ENCODE measurements at places on chromosomes 1 and 21.

DNA sequence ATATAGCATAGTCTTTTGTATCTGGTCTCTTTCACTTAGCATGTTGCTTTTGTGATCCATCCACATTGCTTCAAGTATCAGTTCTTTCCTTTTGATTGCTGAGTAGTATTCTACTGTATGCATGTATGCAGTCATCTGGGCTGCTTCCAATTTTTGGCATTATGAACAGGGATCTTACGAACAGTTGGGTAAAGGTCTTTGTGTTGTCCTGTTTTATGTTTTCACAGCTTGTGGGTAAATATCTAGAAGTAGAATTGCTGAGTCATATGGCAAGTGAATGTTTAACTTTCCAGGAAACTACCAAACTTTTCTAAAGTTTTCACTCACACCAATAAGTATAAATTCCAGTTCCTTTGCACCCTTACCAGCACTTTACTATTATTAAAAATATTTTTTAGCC, 60.9 kb downstream of the LHX4 start:
- peak; percentile 39 for DNase-seq

- no peak for DNase-seq
Observed at GRCh38 chr1:179021873-179022272, 3.8 kb upstream of the FAM20B start.

DNA sequence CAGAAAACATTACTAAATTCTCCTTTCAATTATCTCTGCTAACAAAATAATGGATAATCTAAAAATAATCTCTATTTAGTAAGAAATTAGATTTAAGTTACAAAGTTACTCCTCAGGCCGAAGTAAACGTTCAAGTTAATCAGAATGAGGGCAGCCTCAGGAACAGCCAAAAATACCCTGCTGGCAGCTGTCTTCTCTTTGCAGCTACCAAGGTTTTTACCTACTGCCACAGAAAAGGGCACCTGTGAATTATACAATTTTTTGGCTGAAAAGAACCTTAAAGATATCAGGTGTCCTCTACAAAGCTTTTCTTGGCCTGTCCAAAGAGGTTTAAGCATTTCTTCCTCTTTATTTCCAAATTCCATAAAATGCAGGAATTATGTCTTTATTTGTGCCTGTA, 84.4 kb downstream of the AKT3 start:
- no peak for DNase-seq

- no peak for DNase-seq
Observed at GRCh38 chr1:6075748-6076147, 30.1 kb downstream of the KCNAB2 start.

DNA sequence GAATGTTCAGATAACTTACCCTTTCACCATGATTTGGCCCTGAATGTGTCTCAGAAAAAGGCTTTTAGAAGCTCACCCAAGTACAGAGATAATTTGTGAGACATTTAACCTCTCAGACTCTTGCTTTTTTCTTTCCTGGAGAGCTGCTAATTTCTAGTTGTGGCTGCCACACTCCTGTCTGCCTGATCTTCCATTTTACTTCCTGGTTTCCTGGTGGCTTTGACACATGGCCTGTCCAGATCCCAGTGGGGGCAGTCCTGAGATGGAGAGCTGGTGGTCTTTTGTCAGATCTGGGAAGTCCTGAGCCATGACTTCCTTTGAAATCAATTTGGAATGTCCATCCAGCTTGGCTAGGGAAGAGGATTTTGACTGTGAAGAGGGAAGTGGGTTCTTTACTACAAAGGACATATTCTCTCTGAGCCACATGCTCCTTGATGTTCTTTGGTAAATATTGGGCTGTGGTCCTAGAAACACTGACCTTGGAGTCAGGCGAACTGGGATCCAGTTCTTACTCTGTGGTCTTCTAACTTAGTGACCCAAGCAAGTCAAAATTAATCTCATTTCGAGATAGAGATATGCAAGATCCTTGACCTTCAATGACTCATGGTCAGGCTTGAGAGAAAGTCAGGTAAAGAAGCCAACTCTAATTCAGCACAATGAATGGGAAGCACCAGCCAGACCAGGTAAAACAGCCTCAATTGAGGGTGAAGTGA, 78.0 kb upstream of the HSD17B7 start:
- no peak for DNase-seq

DNA sequence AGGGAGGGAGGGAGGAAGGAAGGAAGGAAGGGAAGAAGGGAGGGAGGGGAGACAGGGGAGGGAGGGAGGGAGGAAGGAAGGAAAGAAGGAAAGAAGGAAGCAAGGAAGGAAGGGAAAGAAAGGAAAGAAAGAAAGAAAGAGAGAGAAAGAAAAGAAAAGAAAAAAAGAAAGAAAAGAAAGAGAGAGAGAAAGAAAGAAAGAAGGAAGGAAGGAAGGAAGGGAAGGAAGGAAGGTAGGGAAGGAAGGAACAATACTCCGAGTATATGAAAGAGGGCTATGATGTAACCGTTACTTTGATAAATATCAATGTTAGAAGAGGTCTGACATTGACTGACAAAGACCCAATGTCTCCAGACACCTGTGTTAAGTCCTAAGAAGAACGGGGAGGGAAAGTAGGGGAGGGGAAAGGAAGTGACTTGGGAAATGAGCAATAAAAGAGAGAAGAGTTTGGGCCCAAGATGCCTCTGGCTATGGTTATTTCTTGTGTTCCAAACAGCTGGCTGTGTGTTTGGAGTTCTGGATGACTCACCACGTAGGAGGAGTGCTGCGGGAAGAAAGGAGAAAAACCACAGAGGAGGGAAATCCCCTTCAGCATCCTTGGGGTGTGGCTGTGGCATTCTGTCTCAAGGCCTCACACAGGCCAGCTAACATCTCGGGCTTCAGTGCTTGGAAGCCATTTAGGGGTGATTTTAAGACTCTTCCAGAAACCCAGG, 37.0 kb upstream of the RXRG start:
- peak; percentile 33 for DNase-seq

- no peak for DNase-seq
Observed at GRCh38 chr21:40254540-40255465, 387.6 kb downstream of the PCP4 start.

DNA sequence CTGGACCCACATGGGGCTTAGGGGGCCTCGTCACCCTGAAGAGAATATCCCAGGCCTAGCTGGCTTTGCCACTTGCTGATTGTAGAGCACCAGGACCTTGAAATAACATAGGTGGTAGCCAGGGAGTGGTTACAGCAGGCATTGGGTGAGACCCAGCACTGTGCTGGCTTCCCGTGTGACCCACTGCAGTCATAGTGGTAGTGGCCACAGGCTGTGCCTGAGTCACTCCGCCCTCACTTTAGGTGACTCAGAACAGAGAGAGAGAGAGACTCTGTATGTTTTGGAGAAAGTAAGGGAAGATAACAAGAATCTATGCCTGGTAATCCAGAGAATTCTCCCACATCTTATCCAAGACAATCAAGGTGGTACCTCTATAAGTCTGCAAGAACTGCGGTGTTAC, 98.7 kb upstream of the LHX8 start:
- DNase-seq = peak; percentile 1

- peak; percentile 74 for DNase-seq
Observed at GRCh38 chr1:198880818-198881597, 242.2 kb downstream of the PTPRC start.

- no peak for DNase-seq
Observed at GRCh38 chr1:31043631-31044030, 21.9 kb downstream of the PUM1 start.

GRCh38 chr1:5351366-5351765, 640.9 kb downstream of the NPHP4 start:
- no peak for DNase-seq

DNA sequence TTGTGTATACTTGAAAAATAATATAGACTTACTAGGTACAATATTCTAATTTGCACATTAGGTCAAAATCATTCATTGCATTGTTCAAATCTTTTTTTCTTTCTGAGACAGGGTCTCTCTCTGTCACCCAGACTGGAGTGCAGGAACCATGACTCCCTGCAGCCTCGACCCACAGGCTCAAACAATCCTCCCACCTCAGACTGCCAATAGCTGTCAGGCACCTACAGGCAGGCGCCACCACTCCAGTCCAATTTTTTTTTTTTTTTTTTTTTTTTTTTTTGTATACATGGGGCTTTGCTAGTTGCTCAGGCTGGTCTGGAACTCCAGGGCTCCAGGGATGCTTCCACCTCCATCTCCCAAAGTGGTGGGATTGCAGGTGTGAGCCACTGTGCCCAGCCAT, 656.9 kb downstream of the KCNT2 start:
- no peak for DNase-seq

DNA sequence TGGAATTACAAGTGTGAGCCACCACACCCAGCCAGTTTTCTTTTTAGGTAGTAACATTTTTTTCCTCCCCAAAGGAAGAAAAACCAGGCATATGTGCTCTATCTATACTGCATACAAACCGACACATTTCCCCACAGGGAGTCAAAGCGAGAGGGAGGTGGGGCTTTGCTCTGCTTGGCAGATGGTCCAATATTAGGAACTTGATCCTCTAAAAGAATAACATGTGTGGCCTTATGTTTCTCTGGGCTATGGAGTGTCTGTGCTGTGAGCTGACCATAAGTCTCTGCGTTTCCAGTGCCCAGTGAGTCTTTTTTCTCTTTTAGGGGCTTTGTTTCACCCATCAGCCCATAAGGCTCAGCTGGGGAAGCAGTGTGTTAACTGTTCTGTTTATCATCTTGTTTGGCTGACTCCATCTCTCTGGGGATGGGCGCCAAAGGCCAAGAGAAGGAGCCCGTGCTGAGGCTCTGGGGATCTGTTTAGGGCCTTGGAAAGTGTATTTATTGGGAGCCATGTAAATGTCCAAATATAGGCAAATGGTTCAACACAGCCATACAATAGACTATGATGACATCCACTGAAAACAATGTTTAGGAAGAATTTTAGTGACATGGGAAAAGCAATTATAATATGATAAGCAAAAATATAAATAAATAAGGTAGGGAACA, 20.2 kb downstream of the LMOD1 start:
- no peak for DNase-seq

DNA sequence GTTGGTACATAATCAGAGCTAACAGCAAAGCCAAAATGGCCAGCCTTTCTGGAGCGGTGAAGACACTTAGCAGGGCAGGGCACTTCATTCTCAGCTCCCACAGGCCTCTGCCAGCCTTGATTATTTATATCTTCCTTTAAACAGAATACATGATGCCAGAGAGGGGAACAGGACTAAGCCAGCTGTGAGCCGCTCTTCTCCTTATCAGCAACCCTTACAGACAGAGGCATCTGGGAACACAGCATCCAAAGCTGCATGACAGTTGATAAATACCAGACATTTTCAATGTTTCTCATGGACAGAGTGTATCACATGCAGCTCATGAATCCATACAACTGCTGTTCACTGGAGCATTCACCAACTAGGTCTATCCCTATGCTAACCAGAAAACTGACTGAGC, 29.1 kb downstream of the DNAJC11 start:
- no peak for DNase-seq

DNA sequence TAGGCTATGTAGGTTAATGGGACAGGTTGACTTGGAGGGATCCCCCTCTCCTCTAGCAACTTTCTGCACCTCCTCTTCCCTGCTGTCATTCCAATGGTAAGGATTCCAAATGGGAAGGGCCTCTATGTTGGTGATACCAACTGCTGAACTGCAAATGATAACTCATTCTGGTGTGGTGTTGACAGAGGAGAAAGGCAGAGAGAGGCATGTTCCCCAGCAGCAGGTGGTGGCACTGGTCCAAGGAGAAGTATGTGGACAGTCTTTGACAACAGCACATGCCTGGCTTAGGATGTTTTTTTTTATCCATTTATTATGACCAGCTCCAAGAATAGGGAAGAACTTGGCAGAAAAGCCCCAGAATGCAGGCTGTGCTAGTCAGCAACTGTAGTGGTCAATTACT, 19.6 kb upstream of the SPAG17 start:
- DNase-seq = no peak

- no peak for DNase-seq
Observed at GRCh38 chr1:224639426-224639975, 23.4 kb downstream of the CNIH3 start.

DNA sequence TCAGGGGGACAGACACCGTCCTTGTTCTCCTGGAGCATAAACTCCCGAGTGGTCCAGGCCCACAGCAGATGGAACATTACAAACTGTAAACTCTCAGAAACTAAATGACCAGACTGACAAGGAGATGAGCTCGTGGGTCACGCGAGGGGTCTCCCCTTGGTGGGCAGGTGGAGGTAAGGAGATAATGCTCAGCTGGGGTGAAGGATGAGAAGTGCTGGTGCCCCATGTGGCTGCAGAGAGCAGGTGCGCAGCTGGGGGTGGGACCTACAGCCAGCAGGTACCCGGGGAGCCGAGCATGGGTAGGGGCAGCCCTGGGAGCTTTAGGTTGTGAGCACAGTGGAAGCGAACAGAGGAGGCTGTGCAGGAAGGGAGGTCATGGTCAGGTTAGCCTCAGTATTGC, 40.1 kb downstream of the AJAP1 start:
- no peak for DNase-seq

- no peak for DNase-seq
Observed at GRCh38 chr1:179314928-179315327, 21.3 kb downstream of the SOAT1 start.

GRCh38 chr1:14071581-14071980, 371.6 kb downstream of the PRDM2 start:
- no peak for DNase-seq

DNA sequence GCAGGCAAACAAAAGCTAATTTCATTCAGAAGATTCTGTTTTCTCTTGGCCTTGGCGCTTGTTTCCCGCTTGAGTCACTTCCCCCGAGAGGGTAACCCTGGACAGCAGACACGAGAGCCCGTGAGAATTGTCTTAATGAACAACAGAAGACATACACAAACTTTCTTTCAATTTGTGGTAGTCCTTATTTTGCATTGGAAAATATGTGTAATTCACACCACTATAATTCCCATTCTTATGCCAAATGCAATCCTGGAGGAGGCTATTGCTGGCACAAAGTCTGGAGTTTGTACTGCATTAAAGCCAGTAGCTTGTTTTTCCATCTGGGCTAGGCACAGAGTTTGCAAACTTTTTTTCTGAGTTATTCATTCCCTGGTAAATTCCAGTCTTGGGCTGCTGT, 109.8 kb upstream of the IVNS1ABP start:
- DNase-seq = no peak

- no peak for DNase-seq
Observed at GRCh38 chr1:229456016-229456415, 22.1 kb upstream of the ACTA1 start.

DNA sequence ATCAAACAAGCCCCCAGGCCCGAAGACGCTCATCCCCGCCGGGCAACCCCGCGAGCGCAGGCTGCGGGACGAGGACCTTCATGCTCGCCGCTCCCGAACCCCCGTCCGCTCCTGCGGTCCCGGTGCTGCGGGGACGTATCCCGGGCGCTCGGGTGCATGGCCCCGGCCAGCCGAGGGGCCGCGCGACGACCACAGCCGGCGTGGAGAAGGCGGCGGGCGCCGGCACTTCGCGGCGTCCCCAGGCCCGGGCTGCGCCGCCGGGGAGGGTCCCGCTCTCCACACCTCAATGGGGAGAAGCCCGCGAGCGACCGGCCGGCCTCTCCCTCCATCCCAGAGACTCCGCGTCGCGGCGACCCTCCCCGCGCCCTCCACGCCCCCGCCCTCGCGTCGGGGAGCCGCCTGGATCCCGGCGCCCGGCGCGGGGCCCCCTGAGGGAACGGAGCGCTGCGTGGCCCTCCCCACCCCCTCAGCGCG, 401 bp downstream of the ERRFI1 start:
- DNase-seq = no peak
